ENCODE measurements at places on chromosomes 11 and 22.

- DNase-seq: no peak
Observed at GRCh38 chr11:22341588-22341931, 3.4 kb downstream of the SLC17A6 start.

GRCh38 chr11:16043617-16044016 lies 312.7 kb downstream of the SOX6 start:
- DNase-seq: no peak

DNA sequence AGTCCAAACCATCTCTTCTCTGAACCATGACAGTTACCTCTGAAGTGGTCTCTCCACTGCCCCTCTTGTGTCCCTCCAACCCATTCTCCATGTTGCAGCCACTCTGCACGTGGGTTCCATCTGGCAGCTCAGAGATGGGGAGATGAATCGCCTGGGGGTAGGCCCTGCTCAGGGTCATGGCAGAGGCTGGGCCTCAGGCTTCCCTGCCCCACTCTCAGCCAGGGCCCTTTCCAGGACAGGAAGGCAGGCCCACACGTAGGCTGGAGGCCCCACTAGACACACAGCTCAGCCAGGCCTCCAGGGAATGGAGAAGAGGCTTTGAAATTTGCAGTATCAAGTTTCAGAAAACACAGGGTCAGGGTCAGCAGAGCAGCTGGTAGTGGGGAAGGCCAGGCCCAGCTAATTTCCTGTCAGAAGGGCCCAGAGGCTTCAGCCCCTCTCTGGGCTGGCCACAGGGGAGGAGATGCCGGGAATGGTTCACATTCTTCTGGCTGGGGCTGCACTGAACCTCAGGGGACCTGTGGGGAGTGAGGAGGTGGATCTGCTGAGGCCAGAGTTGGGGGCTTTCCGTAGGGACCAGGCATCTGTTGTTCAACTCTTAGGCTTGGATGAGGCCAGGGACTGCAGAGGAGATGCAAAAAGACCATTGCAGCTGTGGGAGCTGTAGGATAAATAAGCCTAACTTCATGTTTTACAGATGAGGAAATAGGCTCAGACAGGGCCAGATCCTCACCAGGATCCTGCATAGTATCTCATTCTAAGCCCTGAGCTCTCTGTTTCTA lies 101.6 kb downstream of the SWAP70 start:
- no peak for DNase-seq

DNA sequence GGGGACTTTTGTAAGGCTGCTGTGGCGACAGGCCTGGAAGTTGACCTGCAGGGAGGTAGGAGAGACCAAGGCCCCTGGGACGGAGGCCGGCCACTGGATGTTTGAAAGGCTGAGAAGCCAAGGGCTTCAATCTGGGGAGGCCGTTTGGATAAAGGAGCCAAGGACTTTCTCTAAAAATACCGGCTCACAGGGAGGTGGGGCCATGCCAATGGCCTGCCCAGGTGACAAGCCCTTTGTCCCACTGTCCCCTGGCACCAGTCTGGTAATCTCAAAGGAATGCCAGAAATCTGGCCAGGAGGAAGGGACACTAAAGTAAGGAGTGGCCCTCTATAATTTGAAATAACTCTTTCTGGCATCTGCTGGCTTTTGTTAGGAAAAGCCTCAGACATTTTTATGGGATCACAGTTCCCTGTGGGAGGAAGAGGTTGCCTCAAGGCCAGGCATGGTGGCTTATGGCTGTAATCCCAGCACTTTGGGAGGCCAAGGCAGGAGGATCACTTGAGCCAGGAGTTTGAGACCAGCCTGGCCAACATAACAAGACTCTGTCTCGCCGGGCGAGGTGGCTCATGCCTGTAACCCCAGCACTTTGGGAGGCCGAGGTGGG lies 1.9 kb upstream of the CHKA start:
- no peak for DNase-seq

GRCh38 chr22:28920757-28921584 lies 37.6 kb downstream of the ZNRF3 start:
- no peak for DNase-seq

DNA sequence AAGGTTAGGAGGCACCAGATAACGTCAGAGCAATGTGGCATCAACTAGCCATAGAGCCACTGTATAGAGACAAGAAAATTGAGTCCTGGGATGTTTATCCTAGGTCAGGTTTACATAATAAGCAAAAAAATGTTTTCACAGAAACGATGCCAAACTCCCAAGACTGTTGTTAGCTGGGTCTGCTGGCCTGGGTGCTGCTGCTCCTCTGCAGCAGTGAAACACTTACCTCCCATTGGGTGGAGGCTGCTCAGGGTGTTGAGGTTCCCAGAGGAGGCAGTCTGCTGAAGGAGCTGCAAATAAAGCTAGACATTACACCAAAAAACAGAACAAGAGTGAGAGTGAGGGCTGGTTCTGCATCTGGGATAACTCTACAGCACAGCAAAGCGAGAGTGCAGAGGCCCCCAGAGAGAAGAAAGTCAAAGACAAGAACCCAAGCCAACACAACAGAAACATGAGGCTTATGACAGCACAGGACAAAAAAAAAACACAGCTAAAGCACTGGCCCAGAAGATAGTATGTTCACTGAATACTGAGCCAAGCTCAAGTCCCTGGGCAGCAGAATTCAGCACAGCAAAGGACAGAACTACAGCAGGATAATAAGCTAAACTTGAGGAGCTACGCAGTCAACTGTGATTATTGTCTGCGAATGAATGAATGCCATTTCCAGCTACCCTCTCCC lies 29.9 kb upstream of the RAPSN start:
- DNase-seq: no peak

- no peak for DNase-seq
Observed at GRCh38 chr11:9605742-9606141, 32.3 kb downstream of the WEE1 start.

GRCh38 chr11:122173074-122173450 lies 57.0 kb upstream of the BLID start:
- no peak for DNase-seq

- DNase-seq: no peak
Observed at GRCh38 chr11:61357233-61357893, 4.3 kb downstream of the CYB561A3 start.
